Activated CD8-positive, alpha-beta T cell treated with anti-CD3 and anti-CD28 coated beads, Interleukin-2, amount 10 ng/mL, durations not matched to agents 7 days and 5 days (primary cell): ENCODE measurements at places on chromosomes 5 and 9. TPM values are rescaled to one million over a fixed set of nuclear protein-coding genes. Genes with fewer than 3 reads are reported as not detected.

DNA sequence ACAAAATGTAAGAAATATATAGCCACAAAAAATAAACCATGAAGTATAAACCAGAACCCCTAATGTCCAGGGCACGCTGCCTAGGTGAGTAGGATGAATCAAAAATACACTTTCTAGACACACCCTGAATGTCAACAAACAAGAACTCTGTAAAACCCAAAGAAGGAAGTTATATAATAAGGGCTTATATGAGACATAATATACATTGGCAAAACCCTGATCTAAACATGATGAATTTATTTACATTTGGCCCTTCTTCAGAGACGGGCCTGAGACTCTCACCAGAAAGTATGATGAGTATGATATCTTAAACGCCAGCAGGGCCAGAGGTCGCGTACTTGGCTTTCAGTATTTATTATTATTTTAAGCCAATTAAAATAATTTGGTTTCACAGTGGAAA is 125.1 kb upstream of the FST start:
- no peak for DNase-seq
- no peaks in the 10 kb centered on the region for H3K36me3 ChIP-seq
- H3K27ac ChIP-seq: no peak overlapping the region
- no peak overlapping the region for H3K4me3 ChIP-seq
- no peaks in the 10 kb centered on the region for H3K27me3 ChIP-seq

- H3K36me3 ChIP-seq: no peaks in the 10 kb centered on the region
- peaks cover 4% of the 10 kb centered on the region for H3K4me1 ChIP-seq
- H3K27ac ChIP-seq: no peak overlapping the region
- H3K4me3 ChIP-seq: no peak overlapping the region
- no peak for DNase-seq
These were observed 160.9 kb downstream of the LPAR1 start for GRCh38 chr9:110877374-110877773.

- DNase-seq: no peak
- no peaks in the 10 kb centered on the region for H3K36me3 ChIP-seq
- H3K27me3 ChIP-seq: peaks cover 23% of the 10 kb centered on the region
- H3K4me3 ChIP-seq: no peak overlapping the region
- no peak overlapping the region for H3K27ac ChIP-seq
These were observed 8.2 kb upstream of the IFNA21 start for GRCh38 chr9:21174671-21175070.

DNA sequence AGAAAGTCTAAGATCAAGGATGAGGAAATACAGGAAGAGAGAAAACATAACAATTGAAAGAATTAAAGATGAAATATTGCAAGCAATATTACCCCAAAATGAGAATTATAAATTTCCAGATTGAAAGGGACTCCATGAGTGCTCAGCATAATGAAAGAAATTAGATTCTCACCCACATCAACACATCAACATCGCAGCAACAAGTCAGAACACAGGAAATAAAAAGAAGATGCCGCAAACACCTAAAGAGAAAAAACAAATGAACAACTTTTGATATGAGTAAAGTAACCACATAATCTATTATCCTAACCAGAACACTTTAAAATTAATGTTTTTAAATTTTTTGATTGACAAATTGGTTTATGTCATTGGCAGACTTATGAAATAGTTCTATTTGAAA is 318.3 kb upstream of the PTGER4 start:
- no peak overlapping the region for H3K4me3 ChIP-seq
- no peak for DNase-seq
- H3K27ac ChIP-seq: peak overlapping the region; percentile 0

DNA sequence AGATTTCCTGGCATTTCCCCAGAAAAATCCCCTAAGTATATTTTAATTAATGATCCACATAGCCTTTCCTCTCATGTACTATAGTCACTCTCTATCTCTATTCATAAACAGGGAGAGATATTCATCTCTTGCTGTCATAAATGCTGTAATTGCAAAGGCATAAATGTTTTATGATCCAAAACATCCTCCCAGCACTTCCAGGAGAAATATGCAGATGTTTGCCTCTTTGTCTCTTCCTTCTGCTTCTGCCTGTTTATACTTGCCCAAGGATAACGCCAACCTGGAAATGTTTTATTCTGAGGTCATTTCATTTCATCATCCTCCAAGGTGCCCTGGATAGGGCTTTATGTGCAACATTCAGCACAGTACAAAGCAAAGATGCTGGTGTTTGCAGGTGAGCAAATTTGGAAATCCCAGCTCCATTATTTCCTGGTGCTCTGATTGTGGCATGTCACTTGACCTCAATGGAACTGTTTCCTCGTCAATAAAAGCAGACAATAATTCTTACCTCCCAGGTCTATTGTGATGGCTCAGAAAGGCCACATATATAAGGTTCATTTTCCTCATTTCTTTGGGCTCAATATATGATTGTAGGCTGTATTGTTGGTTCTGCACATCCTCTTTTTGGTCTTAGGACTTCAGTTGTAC is 6.9 kb downstream of the TNFSF15 start:
- peaks cover 2% of the 10 kb centered on the region for H3K36me3 ChIP-seq
- H3K27me3 ChIP-seq: peaks cover 2% of the 10 kb centered on the region
- no peak for DNase-seq
- H3K4me3 ChIP-seq: no peak overlapping the region
- H3K27ac ChIP-seq: no peak overlapping the region

GRCh38 chr5:132510076-132510475 is 19.5 kb upstream of the IRF1 start:
- H3K4me1 ChIP-seq: peaks cover 12% of the 10 kb centered on the region
- H3K36me3 ChIP-seq: peaks cover 7% of the 10 kb centered on the region
- H3K27ac ChIP-seq: no peak overlapping the region
- no peak overlapping the region for H3K4me3 ChIP-seq
- no peak for DNase-seq
- H3K27me3 ChIP-seq: peaks cover 9% of the 10 kb centered on the region

- H3K36me3 ChIP-seq: no peaks in the 10 kb centered on the region
- no peak overlapping the region for H3K27ac ChIP-seq
- H3K27me3 ChIP-seq: no peaks in the 10 kb centered on the region
- H3K4me1 ChIP-seq: no peaks in the 10 kb centered on the region
- DNase-seq: no peak
- H3K4me3 ChIP-seq: no peak overlapping the region
These were observed 487.9 kb upstream of the DAP start for GRCh38 chr5:11248966-11249365.

DNA sequence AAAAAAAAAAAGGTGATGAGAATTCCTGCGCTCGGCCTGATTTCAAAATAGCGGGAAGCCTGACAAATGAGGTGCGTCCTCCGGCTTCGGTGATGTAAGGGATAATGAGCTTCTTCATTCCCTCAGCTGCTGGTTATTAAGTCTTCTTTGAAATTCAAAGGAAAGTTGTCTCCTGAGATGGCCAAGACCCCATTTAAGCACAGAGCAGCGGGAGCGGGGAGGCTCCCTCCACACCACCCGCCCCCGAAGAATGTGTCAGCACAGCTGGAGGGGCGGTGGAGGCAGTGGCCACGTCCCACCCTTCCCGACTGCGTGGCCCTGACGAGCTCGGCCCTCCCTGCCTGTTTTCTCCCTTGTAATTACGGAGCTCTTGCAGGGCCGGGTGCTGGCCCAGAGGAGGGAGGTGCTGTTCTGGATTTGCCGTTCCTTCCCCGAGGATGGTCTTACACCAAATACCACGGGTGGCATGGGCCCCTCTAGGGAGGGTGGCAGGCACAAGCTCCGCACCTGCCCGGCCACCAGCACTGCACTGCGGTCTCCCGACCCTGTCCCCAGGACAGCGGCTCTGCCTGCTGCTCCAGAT is 31.0 kb downstream of the SLC9A3 start:
- H3K27ac ChIP-seq: no peak overlapping the region
- H3K4me1 ChIP-seq: no peaks in the 10 kb centered on the region
- H3K27me3 ChIP-seq: no peaks in the 10 kb centered on the region

DNA sequence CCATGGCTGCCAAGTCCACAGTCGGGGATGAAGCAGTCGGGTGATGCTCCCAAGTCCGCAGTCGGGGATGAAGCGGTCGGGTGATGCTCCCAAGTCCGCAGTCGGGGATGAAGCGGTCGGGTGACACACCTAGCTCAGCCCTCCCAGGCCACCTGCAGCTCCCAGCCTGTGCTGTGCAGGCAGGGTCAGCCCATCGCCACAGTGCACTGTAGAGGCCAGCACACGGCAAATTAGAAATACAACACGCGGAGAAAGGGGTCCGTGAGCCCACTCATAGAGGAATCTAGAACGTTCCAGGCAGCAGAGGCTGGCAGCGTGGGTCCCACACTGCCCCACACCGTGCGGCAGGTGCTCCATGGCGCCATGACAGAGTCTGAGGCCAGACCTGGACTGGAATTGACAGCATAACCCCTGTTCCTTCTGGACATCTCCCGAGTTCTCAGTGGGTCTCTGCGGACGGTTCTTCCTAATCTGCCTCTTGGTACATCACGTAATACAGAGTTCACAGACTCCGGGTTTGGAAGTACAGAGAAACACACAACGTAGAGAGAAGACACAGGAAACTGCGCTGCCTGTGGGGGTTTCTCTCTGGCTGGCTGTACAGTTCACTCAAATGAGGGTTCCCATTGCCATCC is 7.7 kb upstream of the EXOC3 start:
- no peaks in the 10 kb centered on the region for H3K27me3 ChIP-seq
- H3K36me3 ChIP-seq: peaks cover 14% of the 10 kb centered on the region
- DNase-seq: no peak
- no peak overlapping the region for H3K27ac ChIP-seq
- peaks cover 21% of the 10 kb centered on the region for H3K4me1 ChIP-seq
- no peak overlapping the region for H3K4me3 ChIP-seq

DNA sequence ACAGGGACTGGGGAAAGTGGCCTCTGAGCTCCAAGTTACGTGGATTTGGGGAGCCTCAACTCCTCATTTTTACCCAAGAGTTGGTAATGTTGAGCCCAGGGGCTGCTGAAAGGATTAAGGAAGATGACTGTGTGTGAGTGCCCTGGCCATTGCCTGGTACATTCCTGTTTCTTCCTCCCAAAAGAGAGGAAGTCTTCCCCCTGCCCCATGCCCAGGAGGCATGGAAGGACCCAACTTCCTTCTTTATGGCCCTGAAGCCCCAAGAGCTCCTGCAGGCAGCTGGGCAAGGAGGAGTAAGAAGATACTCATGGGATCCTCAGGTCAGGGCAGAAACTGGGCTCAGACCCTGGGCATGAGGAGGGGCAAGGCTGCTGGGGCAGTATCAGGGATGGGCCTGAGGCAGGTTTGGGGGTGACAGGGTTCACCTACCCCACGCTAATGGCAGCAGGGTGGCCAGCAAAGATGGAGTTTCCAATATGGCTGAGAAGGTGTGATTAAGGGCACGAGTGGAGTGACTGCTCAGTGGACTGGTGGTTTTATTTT is 118.3 kb upstream of the MVB12B start:
- peaks cover 10% of the 10 kb centered on the region for H3K27me3 ChIP-seq
- no peak overlapping the region for H3K27ac ChIP-seq
- no peaks in the 10 kb centered on the region for H3K36me3 ChIP-seq
- no peak overlapping the region for H3K4me3 ChIP-seq
- no peak for DNase-seq

DNA sequence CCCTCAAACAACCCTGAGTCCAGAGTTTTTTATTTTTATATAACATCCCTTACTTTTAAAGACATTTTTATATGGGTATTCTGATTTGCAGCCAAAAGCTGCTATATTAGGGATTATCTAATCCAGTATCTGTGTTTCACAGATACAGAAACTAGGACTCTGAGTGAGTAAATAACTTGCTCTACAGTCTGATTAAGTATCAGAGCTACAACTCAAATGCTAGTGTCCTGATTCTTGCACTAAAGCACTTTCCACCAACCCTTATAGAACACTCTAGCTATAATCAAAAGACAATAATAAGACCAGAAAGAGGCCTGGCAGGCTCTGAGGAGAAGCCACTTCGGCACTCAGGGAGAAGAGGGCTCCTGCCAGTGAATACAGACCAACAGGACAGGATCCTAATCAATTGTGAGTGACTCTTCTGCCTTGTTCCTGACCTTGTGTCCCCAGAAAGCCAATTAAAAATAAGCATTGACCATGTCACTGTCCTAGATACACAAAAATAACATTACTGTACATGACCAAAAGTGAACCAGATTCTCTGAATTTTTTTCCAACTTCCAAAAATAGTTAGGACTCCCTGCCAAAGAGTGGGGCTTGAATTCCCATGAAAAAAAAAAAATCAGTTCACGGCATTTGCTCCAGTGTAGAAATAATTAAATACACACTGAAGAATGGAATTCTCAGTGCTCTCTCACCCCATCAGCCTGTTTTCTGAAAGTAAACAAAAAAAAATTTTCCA is 63.6 kb upstream of the MAP3K1 start:
- H3K27ac ChIP-seq: no peak overlapping the region
- no peaks in the 10 kb centered on the region for H3K4me1 ChIP-seq
- DNase-seq: no peak
- peaks cover 3% of the 10 kb centered on the region for H3K27me3 ChIP-seq
- H3K4me3 ChIP-seq: no peak overlapping the region
- H3K36me3 ChIP-seq: no peaks in the 10 kb centered on the region

GRCh38 chr9:1200847-1201251 is 150.7 kb downstream of the DMRT2 start:
- H3K27ac ChIP-seq: no peak overlapping the region
- DNase-seq: no peak
- H3K4me3 ChIP-seq: no peak overlapping the region
- H3K27me3 ChIP-seq: no peaks in the 10 kb centered on the region

GRCh38 chr9:1881708-1882295 is 133.3 kb upstream of the SMARCA2 start:
- no peak overlapping the region for H3K4me3 ChIP-seq
- no peaks in the 10 kb centered on the region for H3K27me3 ChIP-seq

SV2C gene
- 0.03 TPM for total RNA-seq

HAVCR2 gene
- 78.7 TPM for total RNA-seq

IFNA2 gene
- not detected for total RNA-seq

LSM11 gene
- total RNA-seq: 5.8 TPM

TXNDC15 gene
- 42.6 TPM for total RNA-seq

STK32A gene
- total RNA-seq: not detected

SH3TC2 gene
- not detected for total RNA-seq

OLFML2A gene
- total RNA-seq: not detected
